Activated naive CD4-positive, alpha-beta T cell treated with anti-CD3 and anti-CD28 coated beads, Interleukin-2, amount 50 U/mL, for 16 hours (primary cell): ENCODE measurements at places on chromosomes 3 and 15.
A peak's percentile ranks its signal among the peaks of the same experiment; 100 is the strongest.

DNA sequence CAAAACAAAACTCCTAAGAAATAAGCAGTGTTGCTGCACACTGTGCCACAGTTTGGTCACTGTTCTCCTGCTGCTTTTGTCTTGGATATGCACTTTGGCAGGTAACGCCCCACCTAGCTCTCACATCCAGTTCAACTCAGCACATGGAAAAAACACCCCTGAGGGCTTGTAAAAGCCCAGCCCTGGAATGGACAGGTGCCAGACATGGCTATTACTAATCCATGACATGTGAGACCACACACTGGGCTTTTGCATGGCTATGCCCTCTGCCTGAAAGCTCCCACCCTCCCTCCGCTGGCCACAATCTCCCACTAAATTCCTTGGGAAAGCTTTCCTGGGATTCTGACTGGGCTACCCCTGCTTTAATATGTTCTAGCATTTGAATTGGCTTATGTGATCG is 24.7 kb upstream of the ZBED2 start:
- no peak for DNase-seq

DNA sequence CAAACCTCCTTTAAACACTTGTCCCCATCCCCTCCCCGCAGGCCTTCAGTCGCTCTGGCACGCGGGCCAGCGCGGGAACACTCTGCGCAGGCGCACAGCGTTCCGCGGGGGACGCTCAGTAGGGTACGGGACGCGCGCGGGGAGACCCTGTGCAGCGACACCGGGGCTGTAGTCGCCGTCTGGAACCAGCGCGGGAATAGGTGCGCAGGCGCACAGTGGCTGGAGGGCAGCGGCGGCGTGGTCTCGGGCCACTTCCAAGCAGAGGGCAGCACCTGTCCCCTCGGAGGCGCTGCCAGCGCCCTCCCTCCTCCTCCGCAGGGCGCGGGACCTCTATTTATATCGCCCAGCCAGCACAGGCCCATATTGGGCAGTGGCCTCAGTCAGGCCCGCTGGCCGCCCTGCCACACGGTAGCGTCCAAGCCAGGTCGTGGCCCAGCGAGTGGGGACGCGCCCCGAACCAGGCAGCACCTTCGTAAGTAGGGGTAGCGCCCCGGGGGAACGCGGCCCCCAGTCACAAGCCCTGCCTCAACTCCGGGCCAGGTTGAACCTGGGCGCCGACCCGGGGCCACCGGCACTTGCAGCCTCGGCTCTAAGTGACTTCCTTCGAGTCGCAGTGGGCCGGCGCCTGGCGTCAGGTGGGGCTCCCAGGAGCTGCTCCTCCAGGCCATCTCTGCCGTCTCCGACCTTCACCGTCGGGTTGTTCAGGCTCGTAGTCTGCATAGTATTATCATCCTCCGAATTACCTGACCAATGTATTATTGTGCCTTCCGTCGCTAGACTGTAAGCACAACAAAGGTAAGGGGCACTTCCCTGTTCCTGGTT is at the start of gene KBTBD12:
Gene KBTBD12, plus strand, starts transcription at position 118 of the 822 bp plus-strand sequence. CDS start 7,830 bp downstream, outside the sequence.
- DNase-seq = no peak

GRCh38 chr3:196341137-196341536 is 2.9 kb upstream of the TM4SF19 start:
- DNase-seq = no peak

DNA sequence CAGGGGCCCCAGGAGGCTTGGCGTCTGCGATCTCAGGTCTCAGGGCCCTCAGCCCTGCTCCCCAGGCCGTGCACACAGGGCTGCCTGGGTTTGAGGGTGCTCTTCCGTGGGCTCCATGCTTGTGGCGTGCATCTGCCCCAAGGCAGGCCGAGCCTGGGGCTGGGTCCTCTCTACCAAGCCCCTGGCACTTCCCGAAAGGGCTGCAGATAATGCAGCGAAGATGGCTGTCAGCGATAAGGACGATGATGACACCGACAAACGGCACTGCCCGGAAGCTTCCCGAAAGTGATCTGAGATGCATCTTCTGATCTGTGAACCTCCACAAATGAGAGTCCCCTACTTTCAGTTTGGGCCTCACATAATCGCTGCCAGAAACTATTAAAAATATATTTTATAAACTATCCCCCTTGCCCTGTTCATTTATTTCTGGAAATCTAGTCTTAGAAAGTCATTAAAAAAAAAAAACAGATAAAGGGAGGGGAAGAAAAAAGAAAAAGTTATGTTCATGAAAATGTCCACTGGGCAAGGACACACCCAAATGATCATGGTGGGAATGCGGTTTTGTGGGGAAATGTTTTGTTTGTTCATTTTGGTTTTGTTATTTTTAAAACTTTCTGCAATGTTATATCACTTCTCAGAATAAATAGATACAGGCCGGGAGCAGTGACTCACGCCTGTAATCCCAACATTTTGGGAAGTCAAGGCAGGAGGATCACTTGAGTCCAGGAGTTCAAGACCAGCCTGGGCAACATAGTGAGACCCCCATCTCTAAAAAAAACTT is 51.5 kb downstream of the RPN1 start:
- no peak for DNase-seq

- no peak for DNase-seq
Observed at GRCh38 chr3:44265815-44266214, 24.1 kb downstream of the TOPAZ1 start.

DNA sequence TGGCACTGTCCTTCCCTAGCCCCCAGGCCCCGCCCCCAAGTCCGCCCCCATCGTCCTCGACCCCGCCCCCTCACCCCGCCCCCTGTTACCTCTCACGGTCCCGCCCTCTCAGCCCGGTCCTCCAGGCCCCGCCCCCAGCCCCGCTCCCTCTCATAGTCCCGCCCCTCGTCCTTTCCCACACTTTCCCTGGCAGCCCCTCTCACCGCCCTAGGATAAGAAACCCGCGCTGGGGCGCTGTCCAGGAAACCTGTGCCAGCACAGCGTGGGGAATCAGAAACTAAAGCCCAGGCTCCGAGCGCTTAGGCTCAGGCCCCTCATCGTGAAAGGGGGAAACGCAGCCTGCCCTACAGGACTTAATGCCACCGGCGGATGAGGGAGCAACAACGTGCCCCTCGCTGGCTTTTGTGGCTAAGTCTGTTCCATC is 20.9 kb downstream of the TRPM1 start:
- no peak for DNase-seq

DNA sequence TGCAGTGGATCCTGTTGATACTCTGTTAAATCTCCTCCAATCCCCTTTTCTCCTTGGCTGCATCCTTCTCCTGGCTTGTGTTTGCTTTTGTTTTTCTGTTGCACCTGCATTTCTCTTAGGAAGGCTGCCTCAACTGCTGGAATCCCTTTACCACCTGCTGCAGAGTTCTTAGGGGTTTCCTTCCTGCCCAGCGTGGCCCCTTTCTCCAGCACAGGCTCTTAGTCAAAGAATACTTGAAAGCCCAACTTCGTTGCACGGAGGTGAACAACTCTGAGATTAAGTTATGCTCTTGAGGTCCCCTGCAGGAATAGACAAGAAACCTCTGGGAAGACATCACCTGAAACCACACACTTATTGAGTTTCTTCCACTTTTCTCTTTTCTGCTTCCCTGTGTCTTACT is 121.6 kb upstream of the GRM7 start:
- no peak for DNase-seq

DNA sequence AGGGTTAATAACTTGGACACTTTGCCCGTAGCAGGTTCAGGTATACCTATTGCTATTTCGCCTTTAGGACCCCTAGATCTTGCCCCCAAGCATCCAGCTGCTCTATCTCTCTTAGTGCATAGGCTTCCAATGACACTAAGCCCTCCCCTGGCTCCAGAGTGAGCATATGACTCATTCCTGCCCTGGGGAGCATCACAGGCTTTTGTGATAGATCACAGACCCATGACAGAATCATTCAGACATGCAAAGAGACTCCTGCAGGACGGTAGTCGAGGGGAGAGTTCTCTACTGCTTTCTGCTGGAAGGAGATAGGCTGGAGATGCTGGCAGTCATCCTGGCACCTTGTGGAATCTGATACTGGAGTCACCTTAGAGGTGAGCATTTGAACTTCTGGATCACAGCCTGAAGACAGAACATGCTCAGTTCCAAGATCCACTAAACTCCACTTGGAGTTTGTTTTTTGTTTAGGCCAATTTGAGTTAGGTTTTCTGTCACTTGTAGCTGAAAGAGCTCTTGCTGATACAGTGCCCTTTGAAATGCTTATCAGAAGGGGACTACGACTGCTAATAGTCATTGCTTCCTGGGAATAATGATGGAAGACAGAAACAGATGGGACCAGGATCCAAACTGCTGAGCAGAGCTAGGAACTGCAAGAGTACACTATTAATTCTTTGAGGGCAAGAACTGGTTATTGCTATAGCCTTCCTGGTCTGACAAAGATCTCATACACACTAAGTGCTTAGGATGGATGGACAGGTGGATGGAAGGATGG is 11.0 kb downstream of the LYSMD2 start:
- peak; percentile 50 for DNase-seq

GRCh38 chr3:27076815-27077630 is 292.2 kb downstream of the NEK10 start:
- DNase-seq = no peak

- DNase-seq = no peak
Observed at GRCh38 chr3:161423911-161424522, 52.7 kb upstream of the SPTSSB start.

GRCh38 chr3:21390136-21390535 is 360.9 kb downstream of the ZNF385D start:
- DNase-seq = no peak

GRCh38 chr3:179460260-179460659 is 9.0 kb upstream of the GNB4 start:
- DNase-seq = no peak

- no peak for DNase-seq
Observed at GRCh38 chr3:40313975-40314860, 4.7 kb downstream of the EIF1B start.

DNA sequence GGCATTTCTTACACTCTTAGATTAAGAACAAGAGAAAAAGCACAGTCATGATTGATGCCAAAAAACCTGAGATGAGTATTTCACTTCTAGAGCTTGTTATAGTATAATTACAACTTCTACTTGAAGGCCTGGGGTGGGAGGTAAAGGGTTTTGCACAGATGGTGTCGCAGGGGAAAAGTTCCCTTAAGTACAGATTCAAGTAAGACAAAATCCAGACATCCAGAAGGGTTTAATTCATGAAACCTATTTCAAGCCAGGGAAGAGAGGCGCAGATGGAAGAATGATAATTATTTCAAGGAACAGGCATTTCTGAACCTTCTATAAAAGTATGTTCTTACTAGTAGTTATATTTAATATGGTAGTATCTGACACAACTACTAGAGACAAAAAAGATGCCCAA is 70.6 kb downstream of the TM4SF4 start:
- DNase-seq = no peak

DNA sequence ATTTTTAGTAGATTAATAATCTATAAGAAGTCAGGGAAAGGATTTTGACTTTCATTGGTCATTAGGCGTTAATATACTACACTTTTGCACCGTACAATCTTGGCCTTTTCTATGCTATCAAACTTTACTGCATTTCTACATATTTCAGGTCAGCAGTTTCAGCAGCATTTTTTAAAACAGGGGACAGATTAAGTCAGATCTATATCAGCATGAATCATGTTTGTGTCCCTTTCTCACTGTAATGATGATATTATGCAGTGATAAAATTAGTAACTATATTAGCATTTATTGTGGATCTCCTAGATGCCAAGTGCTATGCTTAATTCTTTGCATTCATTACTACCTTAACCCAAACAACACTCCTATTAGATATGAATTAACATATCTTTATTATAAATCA is 20.3 kb upstream of the AADAC start:
- no peak for DNase-seq

GRCh38 chr3:174158674-174159073 is 700.5 kb upstream of the NAALADL2 start:
- no peak for DNase-seq

DNA sequence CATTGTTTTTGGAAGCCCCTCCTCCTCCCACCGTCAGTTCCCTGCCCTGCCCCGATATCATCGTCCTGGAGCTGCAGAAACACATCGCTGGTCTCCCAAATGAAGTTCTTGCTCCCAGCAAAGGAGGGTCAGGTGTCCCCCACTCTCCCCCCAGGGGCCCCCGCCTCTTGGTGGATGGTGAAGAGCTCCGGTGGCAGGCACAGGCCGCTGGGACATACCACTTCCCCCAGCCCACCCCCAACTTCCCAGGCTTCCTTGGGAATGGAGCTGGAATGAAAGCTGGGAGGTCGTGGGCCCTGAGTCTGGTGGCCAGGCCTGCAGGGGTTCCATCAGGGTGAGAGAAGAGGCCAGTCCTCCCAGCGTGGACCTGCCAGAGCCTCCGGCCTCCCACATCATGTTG is 137.7 kb downstream of the CHSY1 start:
- DNase-seq = no peak

- DNase-seq = no peak
Observed at GRCh38 chr3:130662501-130662996, 84.1 kb downstream of the PIK3R4 start.

DNA sequence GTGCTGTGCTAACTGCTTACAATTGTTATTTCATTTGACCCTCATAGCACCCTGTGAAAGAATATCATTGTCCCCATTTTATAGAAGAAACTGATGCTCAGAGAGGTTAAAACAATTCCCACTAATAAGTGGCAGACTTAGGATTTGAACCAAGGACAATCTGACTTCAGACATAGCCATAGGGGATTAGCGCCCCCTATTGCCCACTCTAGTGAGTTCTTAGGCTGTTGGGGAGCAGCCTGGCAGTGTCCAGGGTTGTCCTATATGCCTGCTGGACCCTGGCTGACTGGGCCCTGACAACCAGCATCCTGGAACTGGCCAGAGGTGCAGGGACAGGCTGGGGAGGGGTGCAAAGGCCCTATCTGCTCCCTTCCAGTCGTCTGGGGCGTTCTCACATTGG is 15.4 kb downstream of the DPH3 start:
- no peak for DNase-seq

- DNase-seq = no peak
Observed at GRCh38 chr15:61157933-61158332, 71.2 kb downstream of the RORA start.

DNA sequence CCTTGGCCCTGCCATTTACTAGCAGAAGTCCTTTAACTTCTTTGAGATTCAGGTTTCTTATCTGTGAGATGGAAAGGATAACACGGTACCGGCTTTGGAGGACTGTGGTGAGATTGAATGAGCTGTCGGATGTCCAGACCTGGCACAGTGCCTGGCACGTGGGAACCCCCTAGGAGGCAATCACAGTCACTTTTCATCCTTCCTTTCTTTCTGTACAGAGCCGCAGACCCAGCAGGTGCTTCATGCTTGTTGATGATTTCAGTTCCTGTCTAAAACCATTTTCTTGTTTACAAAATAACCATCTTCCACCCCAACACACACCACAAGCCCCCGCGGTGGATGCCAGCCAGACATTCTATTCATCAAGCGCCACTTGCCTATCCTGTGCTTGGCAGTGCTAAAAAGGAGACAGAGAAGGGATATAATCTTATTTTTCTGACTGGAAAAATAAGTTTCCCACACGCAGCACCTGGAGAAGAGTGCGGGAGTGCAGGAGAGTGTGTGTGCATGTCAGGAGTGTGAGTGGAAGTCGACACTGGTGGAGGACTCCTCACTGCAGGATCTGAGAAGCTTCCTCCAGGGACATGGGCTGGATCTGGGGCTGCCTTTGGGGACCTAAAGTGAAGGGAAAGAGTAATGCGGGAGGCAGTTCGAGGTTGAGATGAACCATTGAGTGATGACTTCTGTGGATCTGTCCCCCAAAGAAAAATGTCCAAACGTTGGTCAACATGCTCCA is 85.7 kb downstream of the ST6GAL1 start:
- DNase-seq = no peak

- DNase-seq = no peak
Observed at GRCh38 chr3:159825216-159825854, 163.3 kb upstream of the IL12A start.
